ENCODE measurements at places on chromosomes 7 and 10. TPM values are rescaled to one million over a fixed set of nuclear protein-coding genes. Genes with fewer than 3 reads are reported as not detected.

Gene SPDYE2B
- not detected for total RNA-seq

Gene EPO
- not detected for total RNA-seq

Gene GIMAP2
- 80.3 TPM for total RNA-seq

Gene TMEM196
- total RNA-seq: not detected

Gene BCCIP
- total RNA-seq: 45.8 TPM

DNA sequence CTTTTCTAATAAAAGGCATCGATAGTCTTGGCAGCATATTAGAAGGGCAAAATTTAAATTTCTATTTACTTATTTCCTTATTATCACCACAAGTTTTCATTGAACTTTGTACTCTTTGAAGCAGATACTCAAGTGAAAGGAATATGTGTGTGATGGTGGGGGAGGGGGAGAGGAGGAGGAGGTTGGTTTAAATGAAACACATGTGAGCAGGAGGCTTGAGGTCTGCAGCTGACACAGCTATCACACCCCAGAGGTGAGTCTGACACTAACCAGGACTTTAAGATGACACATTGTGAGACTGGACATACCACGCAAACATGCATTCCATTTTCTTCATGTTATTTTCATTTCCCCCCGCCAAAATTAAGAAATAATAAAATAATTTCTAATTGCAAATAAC lies 63.3 kb downstream of the CTTNBP2 start:
- DNase-seq: no peak

GRCh38 chr10:60534761-60535389 lies 145.2 kb upstream of the ANK3 start:
- no peak for DNase-seq

- no peak for DNase-seq
Observed at GRCh38 chr7:16611711-16612110, 33.8 kb downstream of the ANKMY2 start.

DNA sequence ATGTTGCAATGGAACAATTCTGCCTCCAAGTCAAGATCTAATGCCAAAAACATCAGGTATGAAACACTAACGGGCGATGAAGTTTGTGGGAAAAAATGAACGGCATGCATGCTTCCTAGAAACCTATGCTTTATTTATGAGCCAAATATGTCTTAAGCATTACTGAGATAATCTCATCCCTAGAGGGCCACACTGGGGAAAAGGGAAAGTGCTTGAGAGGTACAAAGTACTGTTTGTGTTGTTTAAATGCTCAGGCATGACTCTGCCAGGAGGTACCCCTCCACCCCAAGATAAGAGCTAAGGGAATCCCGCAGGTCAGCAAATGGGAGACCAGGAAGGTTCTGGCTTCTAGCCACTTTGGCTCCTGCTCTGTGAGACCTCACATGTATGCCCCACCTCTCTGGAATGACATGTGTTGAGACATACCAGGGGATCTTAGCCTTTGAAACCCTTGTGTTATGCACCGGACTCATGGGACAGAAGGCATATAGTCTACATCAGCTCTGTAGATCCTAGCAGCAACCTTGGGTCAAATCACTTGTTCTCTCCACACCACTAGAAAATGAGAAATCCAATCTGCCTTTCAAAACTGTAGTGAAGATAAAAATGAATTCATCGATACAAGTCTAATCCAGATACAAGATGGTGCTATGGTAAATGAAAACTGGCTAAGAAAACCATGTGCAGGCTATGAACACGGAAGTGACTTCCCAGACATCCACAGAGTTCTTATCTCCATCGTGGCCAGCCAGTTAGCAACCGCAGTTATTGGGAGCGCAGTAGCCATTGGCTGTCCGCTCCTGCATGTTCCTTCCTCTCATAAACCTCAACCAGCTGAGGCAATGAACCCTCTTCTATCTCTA lies 61.0 kb downstream of the CREB3L2 start:
- no peak for DNase-seq

GRCh38 chr7:107638594-107638993 lies 22.0 kb upstream of the SLC26A4 start:
- DNase-seq: no peak

- no peak for DNase-seq
Observed at GRCh38 chr7:43766564-43766963, 8.1 kb downstream of the BLVRA start.

- DNase-seq: no peak
Observed at GRCh38 chr7:95357623-95358022, 33.3 kb upstream of the PON1 start.

- no peak for DNase-seq
Observed at GRCh38 chr7:47654672-47655298, 72.9 kb upstream of the TNS3 start.

GRCh38 chr10:84429926-84430520 lies 101.6 kb downstream of the CCSER2 start:
- DNase-seq: peak; percentile 54

DNA sequence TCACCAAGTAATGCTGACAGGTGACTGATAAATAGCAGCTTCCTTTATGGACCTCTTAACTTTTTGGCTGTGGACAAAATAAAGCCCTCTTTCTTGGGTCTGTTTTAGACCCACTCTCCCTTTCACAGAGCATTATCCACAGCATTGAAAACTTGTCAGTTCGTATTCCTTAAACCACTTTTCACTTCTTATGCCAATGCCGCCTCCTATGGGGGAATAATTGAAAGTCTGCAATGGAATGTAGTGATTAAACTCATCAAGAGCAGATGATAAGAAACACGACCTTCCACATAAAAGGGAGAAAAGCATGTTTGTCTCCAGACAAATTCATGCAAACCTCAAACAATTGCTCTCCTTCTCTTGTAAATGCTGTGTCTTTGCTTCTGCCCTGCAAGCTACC lies 153.4 kb downstream of the SORCS1 start:
- no peak for DNase-seq

GRCh38 chr10:7817576-7817975 lies 729 bp upstream of the TAF3 start:
- no peak for DNase-seq

- DNase-seq: no peak
Observed at GRCh38 chr10:95290461-95291364, at the start of gene PDLIM1. Gene PDLIM1 (minus strand): TSS chr10:95291003. CDS start chr10:95290915, 88 bp downstream.

DNA sequence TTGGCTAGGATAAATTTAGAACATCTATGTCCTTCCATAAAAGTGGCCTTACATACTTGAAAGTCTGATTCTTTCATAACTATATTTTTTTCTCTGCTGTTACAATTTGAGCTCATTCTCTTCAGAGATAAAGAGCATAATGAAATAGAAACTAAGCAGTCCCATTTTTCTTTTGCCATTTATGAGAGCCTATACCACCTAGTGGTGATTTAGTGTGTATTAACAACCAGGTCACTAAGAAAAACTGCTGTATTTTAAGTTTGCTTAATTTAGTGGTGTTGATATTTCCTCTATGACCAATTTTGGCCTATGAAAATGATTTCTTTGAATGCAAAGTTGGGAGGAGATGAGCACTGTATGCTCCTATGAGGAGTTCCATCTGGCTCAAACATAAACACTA lies 88.7 kb upstream of the ZWINT start:
- DNase-seq: no peak

DNA sequence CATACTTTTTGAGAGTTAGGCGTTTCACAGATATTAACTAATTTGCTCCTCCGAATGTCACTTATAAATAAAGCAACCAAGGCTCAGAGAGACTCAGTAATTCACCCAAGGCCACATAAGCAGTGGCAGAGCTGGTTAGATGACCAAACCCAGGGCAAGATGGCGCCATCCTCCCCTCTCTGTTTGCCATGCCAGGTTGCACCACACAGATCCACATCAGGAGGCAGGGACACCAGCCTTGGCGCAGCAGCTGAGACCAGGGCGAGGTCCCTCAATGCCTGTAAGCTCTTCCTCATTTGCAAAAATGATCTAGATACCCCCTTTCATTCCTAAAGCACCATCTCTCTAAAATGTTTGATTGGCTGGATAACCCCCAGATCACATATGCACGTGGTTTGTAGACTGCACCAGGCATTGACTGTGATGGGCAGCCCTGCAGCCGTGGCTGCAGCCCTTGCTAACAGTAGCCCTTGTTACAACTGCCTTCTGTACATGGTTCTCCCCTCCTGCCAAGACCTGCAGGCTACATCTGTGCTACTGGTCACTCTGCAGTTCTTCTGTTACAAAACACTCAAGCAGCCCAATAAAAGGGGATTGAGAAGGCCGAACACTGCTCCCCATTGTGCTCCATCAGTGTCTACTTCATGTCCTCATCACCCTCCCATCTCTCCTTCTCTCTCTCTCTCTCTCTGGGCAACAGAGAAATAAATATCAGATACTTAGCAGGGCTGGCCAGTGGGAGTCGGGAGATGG lies 298.6 kb downstream of the PRPF18 start:
- no peak for DNase-seq

DNA sequence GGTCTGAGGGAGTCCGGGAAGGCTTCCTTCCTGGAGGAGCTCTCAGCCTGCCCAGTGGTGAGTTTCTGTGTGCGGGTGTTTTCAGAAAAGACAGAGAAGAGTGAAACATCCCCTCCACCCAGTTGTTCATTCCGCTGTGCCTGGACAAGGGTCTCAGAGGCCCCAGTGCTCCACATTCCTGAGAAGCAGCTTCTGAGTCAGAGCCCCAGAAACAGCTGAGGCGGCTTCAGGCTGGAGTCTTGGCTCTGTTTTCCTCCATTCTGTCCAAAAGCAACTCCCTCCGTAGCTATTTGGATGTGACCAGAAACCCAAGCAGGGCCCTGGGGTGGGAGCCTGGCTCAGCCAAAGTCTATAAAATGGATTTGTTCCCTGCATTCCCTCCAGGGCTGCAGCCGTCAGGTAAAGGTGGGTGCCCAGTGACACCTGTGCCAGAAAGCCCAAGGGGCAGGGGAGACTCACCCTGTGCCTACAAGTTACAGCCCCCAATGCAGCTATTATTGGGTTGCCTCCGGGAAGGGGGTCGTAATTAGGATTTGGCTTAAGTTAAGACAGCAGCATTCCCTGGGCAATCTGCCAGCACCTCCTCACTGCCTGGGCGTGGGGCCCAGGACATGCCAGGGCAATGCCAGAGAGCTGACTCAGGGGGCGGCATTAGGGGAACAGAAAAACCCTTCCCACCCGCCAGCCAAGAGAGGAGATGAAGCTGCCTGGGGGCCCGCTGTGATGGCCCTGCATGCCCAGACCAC lies 13.1 kb upstream of the CAMK2G start:
- DNase-seq: no peak

DNA sequence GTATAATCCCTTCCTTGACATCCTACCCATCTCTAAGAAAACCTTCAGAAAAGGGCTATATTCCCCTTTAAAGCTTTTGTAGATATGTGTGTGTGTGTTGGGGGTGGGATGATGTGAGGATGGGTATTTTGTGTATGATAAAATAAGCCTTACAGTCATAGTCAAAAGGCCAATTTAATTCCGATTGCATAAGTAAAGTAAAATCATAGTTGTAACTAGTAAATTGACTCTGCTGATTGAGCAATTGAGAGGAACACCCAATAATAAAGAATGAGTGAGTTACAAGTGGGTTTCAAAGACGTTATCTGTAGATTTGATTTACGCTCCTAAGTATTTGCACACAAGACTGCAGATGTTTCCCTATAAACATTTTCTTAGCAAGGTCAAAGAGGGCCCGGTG lies 71.3 kb upstream of the ITPRID1 start:
- no peak for DNase-seq

- DNase-seq: no peak
Observed at GRCh38 chr10:2978574-2979273, 88.6 kb upstream of the PFKP start.

- DNase-seq: peak; percentile 16
Observed at GRCh38 chr10:75238182-75239095, 2.7 kb upstream of the COMTD1 start.

DNA sequence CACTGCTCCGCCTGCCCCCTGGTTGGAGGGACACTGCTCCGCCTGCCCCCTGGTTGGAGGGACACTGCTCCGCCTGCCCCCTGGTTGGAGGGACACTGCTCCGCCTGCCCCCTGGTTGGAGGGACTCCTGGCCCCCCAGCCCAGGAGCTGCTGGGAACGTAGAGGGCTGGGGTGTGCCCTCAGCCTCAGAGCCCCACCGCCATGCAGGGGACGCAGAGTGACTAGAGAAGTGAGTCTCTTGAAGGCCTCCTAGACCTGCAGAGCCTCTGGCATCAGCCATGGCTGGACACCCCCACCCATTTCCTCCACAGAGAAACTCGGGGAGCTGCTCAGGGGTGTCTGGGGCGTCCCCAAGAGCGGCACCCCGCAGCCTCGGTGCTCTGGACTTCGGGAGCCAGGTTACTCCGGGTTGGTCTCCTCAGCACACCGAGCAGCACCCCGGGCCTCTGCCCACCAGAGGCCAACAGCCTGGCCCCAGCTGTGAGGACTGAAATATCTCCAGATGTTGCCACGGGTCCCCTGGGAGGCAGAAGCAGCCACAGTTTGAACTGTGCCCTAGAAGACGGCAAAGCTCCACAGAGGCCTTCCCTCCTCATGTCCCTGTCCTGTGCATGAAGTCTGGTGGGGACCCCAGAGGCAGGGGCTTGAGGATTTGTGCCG lies 191.9 kb downstream of the ELFN1 start:
- no peak for DNase-seq

DNA sequence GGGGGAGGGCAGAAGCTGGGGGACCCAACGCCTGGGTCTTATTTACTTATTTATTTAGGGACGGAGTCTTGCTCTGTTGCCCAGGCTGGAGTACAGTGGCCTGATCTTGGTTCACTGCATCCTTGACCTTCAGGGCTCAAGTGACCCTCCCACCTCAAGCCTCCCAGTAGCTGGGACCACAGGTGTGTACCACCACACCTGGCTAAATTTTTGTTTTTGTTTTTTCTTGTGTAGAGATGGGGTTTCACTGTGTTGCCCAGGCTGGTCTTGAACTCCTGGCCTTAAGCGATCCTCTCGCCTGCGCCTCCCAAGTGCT lies 1.7 kb upstream of the MOGAT3 start:
- no peak for DNase-seq

DNA sequence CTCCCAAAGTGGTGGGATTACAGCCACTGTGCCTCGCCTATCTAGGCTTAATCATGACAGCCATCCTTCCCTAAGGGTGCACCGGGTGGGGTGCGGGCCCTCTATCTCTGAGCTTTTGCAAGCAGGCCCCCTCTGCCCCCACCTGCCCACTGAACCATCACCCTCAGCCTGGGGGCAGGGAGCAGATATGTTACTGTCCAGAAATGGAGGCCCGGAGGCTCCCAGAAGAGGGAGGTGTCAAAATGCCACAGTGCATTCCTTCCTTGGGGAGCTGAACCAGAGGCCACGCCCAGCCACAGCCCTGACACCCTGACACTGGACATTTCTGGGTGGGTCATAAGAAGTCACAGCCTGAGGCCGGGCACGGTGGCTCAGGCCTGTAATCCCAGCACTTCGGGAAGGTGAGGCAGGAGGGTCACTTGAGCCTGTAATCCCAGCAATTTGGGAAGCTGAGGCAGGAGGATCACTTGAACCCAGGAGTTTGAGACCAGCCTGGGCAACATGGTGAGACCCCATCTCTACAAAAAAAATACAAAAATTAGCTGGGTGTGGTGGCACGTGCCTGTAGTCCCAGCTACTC lies 129.8 kb upstream of the TNRC18 start:
- no peak for DNase-seq

- DNase-seq: no peak
Observed at GRCh38 chr10:133140417-133141143, 19.4 kb upstream of the KNDC1 start.

DNA sequence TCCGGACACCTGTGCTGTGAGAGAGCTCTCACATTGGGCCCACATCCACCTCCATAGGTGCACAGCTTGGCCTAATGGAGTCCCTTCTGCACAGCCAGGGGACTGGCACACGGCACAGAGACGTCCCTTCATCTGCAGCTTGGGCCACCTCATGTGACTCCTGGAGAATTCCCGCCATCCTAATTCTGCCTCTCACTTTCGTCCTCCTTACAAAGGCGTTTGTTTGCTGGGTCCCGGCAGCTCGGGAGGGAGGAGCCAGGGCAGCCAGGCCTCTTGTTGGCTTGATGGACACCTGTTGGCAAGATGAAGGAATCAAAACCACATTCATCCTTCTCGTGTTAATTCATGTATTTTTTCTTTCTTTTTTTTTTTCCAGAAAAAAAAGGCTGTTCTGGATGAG lies 30.7 kb upstream of the TTYH3 start:
- no peak for DNase-seq

All from naive thymus-derived CD4-positive, alpha-beta T cell (primary cell).